NCI-H1105 treated with DMSO at 0.1 percent for 48 hours (cell line): ENCODE measurements at places on chromosomes 2 and 18.

DNA sequence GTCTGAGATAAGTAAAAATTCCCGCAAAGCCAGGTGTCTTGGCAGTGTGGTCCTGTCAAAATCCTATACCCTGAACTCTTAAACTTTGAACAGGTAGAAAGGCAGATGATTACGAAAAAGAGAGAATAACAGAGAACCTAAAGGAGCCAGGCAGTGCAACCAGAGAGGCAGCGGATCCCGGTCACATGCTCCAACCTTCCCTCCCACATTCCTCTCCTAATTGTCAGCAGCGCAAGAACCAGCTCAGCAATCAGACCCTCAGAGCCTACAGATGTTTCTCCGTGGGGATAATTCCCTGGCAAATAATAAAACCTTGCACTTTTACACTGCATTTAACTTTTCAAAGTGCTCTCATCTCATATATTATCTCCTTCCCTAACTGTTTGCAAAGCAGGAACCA is 124.8 kb downstream of the EPHA4 start:
- no peak for DNase-seq

DNA sequence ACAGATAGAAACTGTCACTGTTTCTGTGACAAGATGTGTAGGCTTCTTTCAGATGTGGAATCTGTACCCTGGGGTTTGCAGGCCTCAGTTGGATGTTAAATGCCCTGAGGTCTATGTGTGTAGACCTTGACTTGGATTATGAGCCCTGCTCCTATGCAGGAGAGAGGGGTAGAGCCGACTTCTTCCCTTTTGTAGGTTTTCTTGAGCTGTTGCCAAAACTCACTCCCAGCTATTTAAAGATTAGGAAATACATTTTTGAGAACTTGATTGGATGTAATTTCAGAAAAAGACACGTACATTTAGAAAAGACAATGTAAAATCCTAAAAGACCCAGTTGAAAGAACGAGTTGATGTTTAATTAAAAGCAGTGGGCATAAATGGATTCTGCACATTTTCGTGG is 374.8 kb downstream of the SLC4A3 start:
- no peak for DNase-seq

- DNase-seq, result no peak
Observed at GRCh38 chr2:239316562-239317465, 84.0 kb downstream of the HDAC4 start.

DNA sequence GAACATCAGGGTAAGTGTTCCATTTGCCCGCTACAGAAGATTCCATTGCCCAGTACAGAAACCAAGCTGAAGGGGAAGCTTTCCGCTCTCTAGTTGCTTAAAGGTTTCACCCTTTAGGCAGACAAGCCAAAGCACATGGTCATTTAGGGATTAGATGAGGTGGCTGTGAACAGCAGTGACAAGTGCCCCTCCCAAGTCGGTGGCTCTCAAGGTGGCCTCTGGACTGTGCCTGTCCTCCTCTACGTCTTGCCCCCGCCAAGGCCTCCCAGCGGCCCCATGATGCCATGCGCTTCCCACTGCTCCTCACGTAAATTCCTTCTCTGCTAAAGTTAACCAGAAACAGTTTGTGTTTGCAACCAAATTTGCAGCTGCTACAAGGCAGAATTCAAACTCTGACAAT is 24.2 kb upstream of the PTPN4 start:
- no peak for DNase-seq

DNA sequence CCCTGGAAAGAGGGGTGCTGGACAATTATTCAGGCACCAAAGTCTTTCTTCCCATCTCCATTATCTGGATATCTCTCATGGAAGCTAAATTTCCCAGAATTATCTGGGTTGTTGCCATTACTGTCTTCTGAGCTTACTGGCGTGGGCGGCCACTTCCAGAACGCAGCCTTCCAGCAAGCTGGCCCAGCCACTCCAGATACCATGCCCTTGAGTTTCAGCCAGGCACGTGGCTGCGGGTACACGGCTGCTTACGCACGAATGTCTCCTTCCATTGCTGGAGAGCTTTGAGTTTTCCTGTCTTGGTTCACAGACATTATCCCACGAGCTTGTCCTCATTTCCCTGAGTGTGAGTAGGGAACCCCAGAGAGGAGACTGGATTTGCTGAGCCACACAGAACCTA is 32.7 kb downstream of the CELF4 start:
- DNase-seq, result no peak

DNA sequence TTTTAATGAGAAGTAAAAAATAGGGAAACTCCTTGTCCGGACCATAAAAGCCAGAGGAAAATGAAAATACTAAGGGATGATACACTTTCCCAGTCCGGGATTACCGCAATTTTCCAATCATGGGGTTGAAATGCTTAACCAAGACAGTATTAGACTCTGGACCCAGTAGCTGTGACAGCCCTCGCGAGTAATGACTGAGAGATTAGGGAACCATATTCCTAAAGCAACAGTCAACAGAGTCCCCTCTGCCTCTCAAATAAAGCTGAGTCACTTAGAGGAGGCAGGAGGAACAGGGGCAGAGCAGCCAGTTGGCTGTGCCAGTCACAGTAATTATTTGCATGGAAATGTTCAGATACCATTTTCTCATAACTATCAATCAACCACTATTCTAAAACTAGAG is 34.8 kb downstream of the GPATCH11 start:
- no peak for DNase-seq

DNA sequence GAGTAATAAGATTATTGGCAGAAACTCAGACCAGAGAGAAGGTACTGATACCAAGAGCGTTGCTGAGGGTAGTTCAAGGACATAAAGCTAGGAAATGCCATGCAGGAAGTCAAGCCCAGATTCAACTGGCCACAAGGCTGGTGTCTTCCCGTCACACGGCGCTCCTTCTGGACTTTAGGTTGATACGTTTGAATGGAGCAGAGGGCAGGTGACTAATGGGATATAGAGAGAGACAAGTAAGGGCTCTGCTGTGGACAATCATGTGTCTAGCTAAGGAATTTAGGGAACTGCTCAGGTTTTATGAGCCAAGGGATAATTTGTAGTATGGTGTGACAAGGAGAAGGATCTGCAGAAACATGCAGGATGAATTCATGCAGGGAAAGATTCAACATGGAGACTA is 83.9 kb upstream of the MC2R start:
- no peak for DNase-seq

- no peak for DNase-seq
Observed at GRCh38 chr2:180063494-180064092, 56.5 kb upstream of the CWC22 start.

- no peak for DNase-seq
Observed at GRCh38 chr2:181421464-181421863, 35.7 kb upstream of the ITGA4 start.
